ENCODE measurements at places on chromosomes 4 and X.

- DNase-seq: no peak
Observed at GRCh38 chr4:114021451-114021850, 42.0 kb upstream of the ARSJ start.

GRCh38 chr4:141541851-141542250 is 94.5 kb upstream of the IL15 start:
- DNase-seq: no peak

DNA sequence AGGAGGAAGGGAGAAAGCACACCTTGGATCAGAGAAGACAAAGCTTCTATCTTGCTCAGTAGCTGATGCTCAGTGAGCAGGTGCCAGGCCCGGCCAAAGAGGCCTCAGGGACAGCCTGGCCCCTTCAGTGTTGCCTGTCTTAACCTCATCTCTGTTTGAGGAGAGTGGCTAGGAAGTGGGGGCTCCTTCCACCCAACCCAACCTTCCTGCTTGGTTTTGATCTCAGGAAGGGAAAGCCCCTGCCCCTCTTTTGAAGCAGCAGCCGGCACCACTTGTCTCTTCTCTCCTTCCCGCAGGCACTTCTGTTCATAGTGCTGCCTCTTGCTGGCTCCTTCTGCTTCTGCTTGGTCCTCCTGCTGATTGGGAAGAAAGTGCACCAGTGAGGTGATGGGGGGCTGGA is 2.4 kb upstream of the AFF2 start:
- DNase-seq: no peak

DNA sequence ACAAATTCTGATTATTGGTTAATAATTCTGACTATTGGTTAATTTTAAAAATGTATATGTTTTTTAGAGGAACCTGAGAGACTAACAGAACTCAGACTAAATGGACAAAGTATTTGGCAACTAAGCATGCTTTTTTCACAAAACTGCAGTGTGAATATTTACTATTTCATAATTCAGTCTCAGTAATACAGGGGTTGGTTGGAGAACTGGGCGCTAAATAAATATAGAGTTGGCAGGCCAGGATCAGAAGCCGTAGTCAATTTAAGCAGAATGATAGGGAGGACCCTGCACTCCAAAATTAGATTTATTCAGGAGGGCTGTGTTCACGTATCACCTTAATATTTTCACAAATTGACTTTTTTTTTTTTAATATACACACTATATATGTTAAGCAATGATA is 5.8 kb downstream of the TIGD2 start:
- DNase-seq: no peak

- no peak for DNase-seq
Observed at GRCh38 chr4:15717657-15718416, 15.0 kb downstream of the BST1 start.

GRCh38 chrX:129748305-129748704 is 9.5 kb downstream of the XPNPEP2 start:
- DNase-seq: no peak

GRCh38 chrX:8403988-8404387 is 60.6 kb upstream of the VCX3B start:
- no peak for DNase-seq

GRCh38 chrX:13147733-13148132 is 103.3 kb upstream of the FAM9C start:
- no peak for DNase-seq

Data from NCI-H2081 treated with DMSO at 0.1 percent for 48 hours (cell line).